ENCODE measurements at places on chromosomes 4 and X.
A peak's percentile ranks its signal among the peaks of the same experiment; 100 is the strongest.

DNA sequence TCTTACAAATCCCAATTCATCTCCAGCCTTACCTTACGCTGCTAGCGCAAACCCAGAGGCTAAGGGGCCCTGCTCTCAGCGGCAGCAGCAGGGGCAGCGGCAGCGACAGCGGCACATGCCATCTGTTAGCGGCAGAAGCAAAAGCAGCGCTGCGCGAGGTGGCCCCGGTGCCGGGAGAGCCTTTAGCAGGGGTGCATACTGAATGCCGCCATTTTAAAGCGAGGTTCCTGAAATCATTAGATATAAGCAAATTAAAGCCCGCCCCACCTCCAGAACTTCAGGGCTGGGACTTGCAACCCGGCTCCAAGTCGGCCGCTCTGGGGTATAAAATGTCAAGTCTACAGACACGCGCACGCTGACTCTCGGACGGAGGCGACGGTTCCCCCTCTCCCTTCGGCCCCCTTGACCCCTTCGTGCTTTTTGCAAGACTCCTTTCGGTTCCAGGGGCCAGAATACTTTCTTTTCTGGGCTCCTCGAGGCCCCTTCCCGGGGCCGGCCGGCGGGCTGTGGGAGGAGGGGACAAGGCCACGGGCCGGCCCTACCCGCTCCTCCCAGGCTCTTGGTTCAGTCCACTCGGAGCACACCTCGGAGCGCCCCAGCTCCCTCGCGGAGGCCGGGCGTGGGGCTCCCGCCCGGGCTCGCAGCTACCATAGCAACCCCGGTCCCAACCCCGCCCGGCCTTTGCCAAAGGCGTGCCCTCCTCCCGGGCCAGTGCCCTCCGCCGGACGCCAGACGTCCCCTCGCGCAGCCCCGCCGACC is at the start of gene MBNL3:
TSS of gene MBNL3 (minus strand) at position 220 of the 759 bp plus-strand sequence. CDS start 49,427 bp downstream, outside the sequence.
- peak; percentile 71 for DNase-seq

GRCh38 chr4:163666332-163666873 is 171.9 kb downstream of the TMA16 start:
- DNase-seq, result no peak

DNA sequence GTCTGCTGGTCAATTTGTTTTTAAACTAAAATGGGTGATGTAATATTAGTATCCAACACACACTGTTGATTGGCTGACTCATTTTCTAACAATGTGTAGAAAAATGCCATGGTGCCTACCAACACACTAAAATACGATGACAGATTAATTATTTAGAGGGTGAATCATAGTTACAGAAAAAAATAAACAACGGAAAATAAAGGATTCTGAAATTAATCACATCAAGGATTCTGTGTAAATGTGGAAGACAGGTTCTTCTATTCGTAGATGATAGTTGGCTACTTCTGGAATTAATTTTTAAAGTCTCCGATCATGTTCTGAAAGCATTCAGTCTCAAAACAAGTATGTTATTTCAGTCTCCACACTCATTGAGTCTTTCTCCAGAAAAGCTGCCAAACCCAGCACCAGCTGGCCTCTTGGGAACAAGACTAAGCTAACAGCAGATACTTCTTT is 8.2 kb upstream of the IQCM start:
- DNase-seq, result no peak

GRCh38 chrX:19571711-19572110 is 56.4 kb upstream of the MAP3K15 start:
- DNase-seq, result no peak

- no peak for DNase-seq
These were observed 10.6 kb downstream of the HAND2 start for GRCh38 chr4:173519111-173520101.

DNA sequence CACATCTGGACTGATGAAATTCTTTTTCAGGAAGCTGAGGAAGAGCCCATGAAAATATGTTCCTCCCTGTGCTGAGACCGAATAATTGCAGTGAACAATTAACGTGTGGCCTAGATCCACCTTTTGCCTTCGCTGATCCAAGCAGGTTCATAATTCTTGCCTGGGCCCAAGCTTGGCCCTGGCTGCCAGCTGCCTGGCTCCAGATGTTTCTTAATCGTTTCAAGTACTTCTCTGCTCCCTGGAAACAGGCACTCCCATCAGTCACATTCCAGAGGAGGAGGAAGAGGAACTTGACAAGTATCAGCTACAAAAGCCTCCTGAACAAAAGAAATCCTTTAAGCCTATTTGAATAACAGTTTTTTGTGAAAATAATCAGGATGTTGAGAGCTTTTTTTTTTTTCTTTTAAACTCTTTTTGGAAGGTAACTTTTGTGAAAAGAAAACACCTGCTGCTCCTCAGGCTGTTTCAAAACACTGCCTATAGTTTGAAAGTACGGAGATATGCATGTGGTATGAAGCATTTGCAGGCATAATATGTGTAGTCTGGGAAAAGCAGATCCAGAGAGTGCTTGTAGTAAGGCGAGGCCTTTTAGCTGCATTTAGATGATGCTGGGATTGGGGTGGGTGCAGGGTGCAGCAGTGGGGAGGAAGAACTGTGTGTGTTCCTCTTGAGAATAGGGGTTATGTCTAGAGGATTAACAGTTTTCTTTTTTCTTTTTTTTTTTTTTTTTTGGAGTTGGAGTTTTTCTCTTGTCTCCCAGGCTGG is 154.4 kb downstream of the PTTG2 start:
- no peak for DNase-seq

DNA sequence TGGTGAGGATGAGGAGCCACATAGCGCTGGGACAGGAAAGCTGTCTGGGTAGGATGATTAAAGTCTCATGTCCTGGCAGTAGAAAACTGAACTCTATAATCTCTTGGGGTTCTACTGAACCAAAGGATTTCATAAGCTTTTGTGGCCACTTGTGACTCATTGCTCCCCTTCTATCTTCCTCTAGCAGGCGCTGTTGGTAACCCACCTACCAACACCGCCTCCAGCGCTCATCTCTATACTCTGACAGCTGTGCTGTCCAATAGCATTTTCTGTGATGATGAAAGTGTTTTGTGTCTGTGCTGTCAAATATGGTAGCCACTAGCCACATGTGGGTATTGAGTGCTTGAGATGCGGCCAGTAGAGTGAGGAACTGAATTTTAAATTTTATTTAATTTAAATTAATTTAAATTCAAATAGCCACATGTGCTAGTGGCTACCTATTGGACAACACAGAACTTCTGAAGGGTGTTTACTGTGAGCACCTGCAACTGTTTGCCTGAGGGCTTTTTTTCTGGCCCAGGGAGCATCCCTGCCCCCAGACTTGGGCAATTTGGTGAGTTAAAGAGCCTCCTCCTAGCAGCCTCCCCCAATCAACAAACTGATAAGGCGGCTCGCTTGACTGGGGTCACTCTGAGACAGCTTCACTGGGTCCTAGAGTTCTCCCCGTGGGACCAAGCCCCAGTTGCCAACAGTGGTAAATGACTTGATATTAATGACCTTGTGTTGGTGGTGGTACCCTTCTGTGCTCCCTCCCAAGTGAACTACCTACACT is 169.2 kb upstream of the ATP6AP2 start:
- DNase-seq, result no peak

GRCh38 chr4:142539796-142540482 is 306.2 kb downstream of the INPP4B start:
- DNase-seq, result no peak

DNA sequence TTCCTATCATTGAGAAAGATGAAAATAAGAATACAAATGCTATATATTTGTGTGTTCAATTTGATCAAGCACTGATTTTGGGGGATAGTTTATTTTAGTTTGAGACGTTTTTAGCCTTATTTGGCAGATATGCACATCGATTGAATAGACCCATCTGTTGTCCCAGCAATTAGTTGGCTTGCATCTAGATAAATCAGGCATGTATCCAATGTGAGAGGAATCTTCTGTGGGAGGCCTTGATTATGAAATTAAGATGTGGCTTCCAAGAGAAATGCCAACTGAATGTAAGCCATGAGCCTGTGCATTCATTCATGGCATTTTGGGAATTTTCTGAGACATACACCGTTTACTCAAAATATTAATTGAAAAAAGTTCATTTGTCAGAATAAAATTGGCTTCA is 623.1 kb downstream of the TECRL start:
- no peak for DNase-seq

DNA sequence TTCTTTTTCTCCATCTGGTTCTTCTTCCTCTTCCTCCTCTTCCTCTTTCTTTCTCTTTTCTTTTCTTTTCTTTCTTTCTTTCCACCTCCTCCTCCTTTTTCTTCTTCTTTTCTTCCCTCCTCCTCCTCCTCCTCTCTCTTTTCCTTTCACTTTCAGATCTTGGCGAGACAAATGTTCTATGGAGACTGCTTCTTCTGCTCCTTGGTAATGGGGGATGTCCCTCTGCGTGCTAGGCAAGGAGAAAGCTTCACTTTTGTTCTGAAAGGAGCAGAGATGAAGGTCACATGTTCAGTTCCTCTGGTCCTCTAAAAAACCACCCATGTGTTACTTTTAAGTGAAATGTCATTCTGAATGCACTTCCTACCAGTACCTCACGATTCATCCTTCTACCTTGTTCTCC is 33.2 kb downstream of the NBDY start:
- no peak for DNase-seq

- no peak for DNase-seq
These were observed 12.1 kb downstream of the FRG2 start for GRCh38 chr4:190014771-190015537.

GRCh38 chr4:93002240-93002639 is 698.5 kb downstream of the GRID2 start:
- DNase-seq, result no peak

GRCh38 chr4:86529436-86529835 is 64.7 kb upstream of the PTPN13 start:
- DNase-seq, result no peak

- DNase-seq, result no peak
These were observed 261.2 kb downstream of the GASK1B start for GRCh38 chr4:157911662-157912061.

- no peak for DNase-seq
These were observed 19.3 kb upstream of the CSF2RA start for GRCh38 chrX:1249101-1249887.

GRCh38 chr4:31791666-31792065 is 1071.5 kb downstream of the PCDH7 start:
- DNase-seq, result no peak

DNA sequence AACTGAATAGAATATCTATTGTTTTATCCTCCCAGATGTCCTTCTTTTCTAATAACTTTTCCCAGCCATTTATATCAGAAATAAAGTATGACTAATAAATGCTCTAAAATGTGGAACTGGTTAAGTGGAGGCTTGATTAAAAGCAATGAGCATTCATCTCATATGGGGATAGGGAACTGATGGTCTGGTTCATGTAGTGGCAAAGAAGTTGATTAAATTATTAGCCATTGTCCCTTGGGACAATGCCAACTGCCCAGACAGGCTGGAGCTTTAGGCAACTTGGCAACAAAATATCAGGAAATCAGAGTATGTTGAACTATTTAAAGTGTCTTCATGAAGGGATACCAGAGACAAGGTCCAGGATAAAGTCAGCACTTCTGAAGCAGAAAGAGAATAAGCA is 24.2 kb downstream of the TRO start:
- DNase-seq, result no peak

DNA sequence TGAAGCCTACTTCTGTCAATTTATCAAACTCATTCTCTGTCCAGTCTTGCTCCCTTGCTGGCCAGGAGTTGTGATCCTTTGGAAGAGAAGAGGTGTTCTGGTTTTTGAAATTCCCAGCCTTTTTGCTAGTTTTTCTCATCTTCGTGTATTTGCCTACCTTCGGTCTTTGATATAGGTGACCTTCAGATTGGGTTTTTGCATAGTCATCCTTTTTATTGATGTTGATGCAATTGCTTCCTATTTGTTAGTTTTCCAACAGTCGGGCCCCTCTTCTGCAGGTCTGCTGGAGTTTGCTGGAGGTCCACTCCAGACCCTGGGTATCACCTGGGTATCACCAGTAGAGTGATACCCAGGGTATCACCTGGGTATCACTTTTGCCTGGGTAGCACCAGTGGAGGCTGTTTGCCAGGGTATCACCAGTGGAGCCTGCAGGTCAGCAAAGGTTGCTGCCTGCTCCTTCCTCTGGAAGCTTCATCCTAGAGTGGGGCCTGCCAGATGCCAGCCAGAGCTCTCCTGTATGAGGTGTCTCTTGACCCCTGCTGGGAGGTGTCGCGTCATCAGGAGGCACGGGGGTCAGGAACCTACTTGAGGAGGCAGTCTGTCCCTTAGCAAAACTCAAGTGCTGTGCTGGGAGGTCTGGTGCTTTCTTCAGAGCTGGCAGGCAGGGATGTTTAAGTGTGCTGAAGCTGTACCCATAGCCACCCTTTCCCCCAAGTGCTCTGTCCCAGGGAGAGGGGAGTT is 684.2 kb downstream of the PCDH18 start:
- no peak for DNase-seq

GRCh38 chrX:43559644-43560043 is 96.5 kb upstream of the MAOA start:
- peak; percentile 21 for DNase-seq

DNA sequence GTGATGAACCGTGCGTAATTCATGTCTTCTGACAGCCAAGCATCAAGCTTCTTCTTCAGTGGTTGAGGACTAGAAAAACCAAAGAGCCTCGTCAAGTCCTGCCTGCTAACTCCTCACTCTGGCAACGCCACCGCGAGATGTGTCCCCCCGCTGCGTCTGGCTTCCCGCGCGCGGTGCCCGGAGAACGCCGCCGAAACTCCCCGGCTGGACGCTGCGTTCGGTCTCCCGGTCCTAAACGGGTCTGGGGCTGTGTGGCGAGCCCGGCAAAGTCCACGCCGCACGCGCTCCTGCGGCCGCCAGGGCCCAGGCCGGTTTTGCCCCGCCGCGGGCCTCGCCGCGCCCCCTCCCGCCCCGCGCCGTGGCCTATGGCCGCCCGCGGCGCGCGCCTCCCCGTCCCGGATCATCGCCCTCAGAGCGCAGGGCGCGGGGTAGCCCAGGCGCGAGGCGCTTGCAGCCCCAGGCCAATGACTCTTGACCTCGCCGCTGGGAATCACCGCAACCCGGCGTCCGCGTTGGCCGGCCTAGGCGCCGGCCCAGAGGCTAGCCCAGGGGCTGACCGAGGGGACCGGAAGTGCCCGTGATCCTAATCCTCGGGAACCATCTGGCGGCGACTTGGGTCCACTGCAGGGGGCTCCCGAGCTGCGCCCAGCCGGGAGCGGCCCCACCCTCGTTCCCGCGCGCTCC is at the start of gene AADAT:
TSS of gene AADAT (minus strand) at position 289 of the 684 bp plus-strand sequence. CDS start at position 23, 266 bp downstream.
- peak; percentile 66 for DNase-seq

DNA sequence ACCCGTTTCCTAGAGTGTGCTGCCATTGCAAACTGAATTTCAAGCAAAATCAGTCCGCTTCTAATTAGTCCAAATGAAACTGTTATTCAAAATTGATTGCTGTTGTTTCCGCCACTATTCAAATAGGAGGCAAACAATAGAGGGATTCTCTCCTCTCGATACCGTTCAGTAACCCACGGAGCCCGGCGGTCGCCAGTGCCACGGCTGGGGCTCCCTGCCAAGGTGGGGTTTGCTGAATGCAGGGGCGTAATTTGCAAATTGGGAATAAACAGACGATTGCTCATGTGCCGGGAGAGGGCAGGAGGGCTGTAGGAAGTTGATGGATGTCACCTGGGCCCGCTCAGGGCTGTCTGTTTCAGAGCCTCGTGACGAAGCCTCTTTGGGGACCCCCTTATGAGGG is 8.8 kb downstream of the ADRA2C start:
- peak; percentile 19 for DNase-seq

DNA sequence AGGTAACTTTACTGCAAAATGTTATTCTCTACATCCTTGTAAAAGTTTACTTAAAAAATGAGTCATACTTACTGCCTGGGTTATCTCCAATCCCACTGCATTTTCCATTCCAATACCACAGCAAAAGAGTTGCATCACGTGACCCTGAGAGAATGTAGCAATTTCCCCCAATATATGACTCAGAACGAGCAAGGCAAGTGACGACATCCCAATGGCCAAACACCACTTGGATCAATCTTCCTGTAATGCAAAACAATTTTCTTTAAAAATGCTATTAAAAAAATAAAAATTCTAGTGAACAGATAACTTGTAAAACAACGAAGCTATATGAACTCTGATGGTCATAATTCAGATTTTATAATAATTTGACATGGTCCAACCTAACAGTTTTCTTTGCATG is 224.3 kb downstream of the DCLK2 start:
- DNase-seq, result no peak

Measured in NCI-H1105 treated with DMSO at 0.1 percent for 48 hours (cell line).